ENCODE measurements at places on chromosomes 13 and 19. TPM values are rescaled to one million over a fixed set of nuclear protein-coding genes. Genes with fewer than 3 reads are reported as not detected.
A peak's percentile ranks its signal among the peaks of the same experiment; 100 is the strongest.

GRCh38 chr13:21703846-21704245 is 33.0 kb downstream of the FGF9 start:
- no peak for DNase-seq

GRCh38 chr19:48628486-48629296 is 8.5 kb downstream of the DBP start:
- DNase-seq: no peak

The CEACAM1 gene
- not detected for polyA plus RNA-seq

DNA sequence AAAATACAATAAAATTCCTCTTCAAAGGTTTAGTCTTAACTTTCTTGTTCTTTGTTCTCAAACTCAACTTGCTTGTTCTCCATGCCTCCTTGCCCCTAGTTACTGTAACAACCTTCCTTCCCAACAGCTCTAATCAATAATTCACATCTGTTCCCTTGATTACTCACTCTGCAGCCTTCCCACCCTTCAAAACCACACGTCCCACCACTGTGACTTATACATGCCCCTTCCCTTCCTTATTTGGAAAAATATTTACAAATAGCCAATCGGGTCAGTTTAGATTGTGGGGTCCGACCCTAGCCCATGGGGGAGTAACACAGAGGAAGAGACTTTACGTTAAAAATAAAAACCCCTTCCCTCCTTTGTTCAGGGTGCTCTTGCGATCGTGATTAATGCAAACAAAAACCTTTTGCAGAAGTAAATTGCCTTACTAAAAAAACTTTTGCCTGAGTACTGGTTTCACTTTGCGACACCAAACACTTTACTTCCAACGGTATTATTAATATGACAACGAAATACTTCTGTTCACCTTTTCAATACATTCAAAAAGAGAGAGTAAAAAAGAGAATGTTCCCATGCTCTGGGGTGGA is 512 bp upstream of the ZNF93 start:
- DNase-seq: peak; percentile 61

The LHB gene
- polyA plus RNA-seq: not detected

- no peak for DNase-seq
Observed at GRCh38 chr13:99405966-99406365, 95.3 kb upstream of the TM9SF2 start.
